Stimulated activated CD4-positive, alpha-beta T cell treated with anti-CD3 and anti-CD28 coated beads, TNF-alpha, amount 100 ng/mL, for 1 hour (primary cell): ENCODE measurements at places on chromosomes 6 and 20.

GRCh38 chr6:113676057-113676456, 181.1 kb upstream of the MARCKS start:
- DNase-seq, result no peak

DNA sequence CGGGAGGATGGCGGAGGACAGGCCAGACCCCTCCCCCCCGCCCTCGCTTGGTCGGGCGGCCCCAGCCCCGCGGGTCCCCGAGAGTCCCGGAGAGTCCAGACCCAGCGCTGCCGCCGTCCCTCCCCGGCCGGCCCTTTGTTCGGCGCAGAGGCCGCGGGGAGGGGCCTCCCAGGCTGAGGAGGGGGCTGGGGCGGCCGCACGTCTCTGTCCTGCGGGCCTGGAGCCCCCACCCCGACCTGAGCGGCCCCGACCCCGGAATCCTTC, 806 bp downstream of the KCNQ2 start:
- DNase-seq, result no peak

DNA sequence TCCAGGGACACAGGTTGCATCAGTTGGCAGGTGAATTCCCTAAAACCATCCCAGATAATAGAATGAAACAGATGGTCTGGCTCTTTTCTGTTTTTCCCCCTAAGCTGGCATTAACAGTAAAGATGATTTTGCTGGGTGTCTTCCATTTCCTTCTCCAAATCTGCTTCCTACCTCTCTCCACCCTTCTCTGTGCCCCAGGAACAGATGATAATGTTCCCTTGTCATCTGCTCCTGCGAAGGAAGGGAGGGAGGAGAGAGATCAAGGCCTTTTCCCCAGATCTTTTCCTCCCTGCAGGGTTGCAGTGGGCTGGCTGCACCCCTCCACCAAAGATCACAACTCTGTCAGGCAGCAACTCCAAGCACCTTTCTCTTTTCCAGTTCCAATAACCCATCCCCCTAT, 156.5 kb upstream of the PRDM1 start:
- DNase-seq, result no peak

DNA sequence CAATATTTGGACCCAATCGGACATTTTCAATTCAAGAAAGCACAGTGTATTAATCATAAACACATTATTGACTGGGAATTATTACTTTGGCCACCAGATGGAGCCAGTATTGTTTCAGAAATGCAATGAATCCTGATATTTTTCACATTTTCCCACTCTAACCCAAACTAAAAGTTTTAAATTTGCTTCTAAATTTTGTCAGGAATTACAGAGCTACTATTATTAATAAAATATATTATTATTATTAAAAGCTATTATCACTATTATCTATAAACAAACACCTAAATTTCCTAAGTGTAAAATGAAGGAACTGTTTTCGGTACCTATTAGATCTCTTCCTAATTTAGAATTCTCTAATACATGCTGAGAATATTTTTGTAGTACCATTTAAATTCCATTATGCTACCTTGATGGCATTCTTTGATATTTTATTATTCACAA, 245.3 kb downstream of the OGFRL1 start:
- DNase-seq, result no peak

GRCh38 chr6:118812970-118813369, 81.0 kb upstream of the ASF1A start:
- DNase-seq, result no peak

- no peak for DNase-seq
Measured at GRCh38 chr20:10077081-10077471, 42.3 kb downstream of the ANKEF1 start.

DNA sequence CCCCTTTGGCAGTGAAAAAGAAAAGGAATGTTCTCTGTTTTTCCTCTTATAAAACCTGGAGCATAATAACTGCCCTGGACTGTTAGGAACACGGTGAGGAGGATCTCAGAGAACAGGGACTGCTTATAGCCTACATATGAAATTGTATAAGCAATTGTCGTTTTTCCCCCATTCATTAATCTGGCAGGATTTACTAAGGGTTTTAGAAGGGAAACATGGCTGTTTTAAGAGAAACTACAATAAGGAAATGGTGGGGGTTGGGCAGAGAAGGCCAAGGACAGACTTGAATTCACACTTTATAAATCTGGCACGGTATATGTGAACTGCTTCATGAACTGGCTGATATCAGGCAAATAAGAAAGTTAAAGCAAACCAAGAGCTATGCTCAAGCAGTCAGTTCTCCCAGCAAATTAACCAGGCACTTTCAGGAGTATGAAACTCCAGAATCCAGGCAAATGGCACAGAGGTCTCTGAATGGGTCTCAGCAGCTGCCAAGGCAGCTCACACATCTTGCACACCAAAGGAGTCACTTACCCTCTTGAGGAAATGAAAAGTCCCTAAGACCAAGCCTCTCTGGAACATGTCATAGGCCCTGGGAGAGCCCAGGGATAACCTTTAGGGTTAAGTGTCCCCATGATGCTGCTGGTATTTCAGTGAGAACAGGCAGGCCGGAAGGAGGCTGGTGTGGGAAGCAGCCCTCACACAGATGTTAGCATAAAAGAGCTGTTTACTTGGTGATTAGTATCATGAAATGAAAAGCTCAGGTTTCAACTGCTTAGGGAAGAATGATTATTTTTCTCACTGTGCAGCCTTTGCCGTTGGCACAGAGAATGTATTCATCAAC, 260.5 kb upstream of the MARCKS start:
- DNase-seq, result no peak

DNA sequence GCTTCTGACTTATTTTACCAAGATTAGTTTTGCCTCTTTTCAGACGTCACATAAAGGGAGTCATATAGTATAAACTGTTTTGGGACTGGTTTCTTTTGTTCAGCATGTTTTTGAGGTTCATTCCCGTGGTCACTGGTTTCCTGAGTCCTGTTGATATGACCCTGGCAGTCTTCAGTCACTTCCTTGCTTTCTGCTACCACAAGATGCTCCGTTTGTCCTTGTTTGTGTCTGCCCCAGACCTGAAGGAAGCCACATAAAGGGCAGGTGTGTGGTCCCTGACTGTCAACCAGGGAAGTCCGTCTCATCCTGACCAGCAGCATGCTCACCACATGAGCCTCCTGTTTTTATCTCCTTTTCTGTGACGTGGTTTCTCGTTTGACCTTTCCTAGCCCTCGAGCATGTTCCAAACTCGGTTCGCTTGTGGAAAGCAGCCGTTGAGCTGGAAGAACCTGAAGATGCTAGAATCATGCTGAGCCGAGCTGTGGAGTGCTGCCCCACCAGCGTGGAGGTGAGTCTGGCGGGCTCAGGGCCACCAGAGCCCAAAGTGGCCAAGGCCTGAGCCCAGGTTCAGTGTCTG, 26.1 kb upstream of the C20orf204 start:
- DNase-seq, result no peak

DNA sequence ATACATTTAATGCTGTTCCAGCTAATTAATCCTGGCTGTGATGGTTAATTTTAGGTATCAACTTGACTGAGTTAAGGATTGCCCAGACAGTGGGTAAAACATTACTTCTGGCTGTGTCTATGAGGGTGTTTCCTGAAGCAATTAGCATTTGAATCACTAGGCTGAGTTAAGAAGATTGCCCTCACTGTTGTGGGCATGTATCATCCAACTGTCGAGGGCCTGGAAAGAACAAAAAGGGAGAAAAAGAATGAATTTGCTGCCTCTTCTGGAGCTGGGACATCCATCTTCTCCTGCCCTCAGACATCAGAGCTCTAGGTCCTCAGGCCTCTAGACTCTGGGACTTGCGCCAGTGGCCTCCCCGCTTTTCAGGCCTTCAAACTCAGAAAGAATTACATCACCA, 34.3 kb downstream of the SDHAF4 start:
- no peak for DNase-seq

- DNase-seq, result no peak
Measured at GRCh38 chr6:161414180-161414579, 140.3 kb upstream of the AGPAT4 start.

DNA sequence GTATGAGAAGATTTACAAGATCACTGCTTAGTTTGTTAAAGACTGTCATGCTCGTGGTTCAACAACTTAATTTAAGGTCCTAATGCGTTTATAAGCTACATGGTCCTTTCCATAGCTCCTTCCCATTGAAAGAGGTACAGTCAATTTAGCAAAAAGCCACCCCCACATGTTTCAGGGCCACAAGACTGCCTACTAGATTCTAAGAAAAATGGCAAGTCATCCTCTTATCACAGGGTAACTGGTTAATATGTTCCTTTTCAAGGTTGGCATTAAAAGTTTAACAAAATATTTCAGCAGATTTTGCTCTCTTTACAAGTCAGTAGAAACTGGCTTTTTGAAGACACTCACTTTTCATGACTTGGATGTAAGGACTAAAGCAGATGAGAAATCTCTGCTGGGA, 15.7 kb downstream of the GSTA3 start:
- no peak for DNase-seq

DNA sequence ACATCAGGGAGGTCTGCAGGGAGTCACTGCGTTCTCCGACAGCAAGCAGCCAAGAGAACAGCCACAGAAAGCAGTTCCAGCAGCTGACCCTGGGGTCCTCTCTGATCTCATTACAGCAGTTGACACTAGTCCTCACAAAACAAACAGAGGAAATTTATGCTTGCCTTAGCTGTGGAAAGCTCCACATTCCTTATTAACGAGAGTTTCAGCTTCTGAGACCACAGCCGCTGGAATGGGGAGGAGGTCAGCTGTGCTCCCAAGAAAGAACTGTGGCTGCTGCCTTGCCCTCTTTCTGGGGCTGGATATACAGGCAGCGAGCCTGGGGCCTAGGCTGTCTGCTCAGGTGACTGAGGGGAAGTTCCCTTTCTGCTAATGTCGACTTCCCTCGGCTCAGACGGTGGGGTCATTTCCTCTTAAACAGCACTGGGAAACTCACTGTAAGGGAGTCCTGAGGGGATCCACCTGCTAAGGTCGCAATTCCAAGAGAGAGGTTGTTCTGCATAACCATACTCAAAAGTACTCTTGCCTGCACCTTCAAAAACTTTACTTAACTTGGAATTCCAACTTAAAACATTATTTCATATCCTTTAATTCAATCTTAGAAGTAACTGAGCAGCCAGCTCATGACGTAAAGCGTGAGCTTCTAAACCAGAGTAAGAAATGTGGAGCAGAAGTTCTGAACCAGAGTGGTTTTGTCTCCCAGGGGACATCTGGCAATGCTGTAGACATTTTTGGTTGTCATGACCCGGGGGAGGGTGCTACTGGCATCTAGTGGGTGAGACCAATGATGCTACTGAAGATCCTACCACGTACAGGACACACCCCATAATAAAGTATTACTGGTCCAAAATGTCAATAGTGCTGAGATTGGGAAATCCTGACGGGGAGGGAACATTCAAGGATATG, 80.3 kb downstream of the BACH2 start:
- DNase-seq, result no peak

GRCh38 chr6:8187209-8187608, 84.9 kb upstream of the EEF1E1 start:
- no peak for DNase-seq

GRCh38 chr6:96760153-96760687, 77.1 kb downstream of the GPR63 start:
- no peak for DNase-seq

- no peak for DNase-seq
Measured at GRCh38 chr20:53792946-53793536, 199.4 kb upstream of the ZNF217 start.

GRCh38 chr6:137823826-137824555, 43.1 kb upstream of the TNFAIP3 start:
- no peak for DNase-seq

GRCh38 chr6:29986179-29986781, 43.9 kb downstream of the HLA-A start:
- DNase-seq, result no peak

- DNase-seq, result no peak
Measured at GRCh38 chr20:34249291-34249690, 8.1 kb downstream of the ASIP start.
